Stimulated activated CD4-positive, alpha-beta T cell treated with anti-CD3 and anti-CD28 coated beads, Interleukin-1b, Interleukin-23, amount 100 ng/mL, for 1 hour (primary cell): ENCODE measurements at places on chromosomes 7 and 10.

DNA sequence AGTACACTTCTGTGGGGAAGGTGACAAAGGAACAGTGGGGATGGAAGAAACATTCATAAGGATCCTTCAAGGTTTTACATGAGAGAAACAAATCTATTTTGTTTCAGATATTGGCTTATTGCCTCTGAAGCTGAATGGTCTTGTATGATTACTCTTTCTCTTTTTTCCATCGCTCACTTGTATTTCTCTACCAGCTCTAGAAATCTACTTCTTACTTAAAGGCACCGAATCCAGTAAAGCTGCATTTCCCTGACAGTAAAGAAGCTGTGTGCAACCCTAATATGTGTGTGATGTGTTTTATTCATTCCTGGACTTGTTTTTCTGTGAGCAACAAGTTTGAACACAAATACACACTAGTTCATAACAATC, 45.2 kb upstream of the NXPH1 start:
- DNase-seq = no peak

DNA sequence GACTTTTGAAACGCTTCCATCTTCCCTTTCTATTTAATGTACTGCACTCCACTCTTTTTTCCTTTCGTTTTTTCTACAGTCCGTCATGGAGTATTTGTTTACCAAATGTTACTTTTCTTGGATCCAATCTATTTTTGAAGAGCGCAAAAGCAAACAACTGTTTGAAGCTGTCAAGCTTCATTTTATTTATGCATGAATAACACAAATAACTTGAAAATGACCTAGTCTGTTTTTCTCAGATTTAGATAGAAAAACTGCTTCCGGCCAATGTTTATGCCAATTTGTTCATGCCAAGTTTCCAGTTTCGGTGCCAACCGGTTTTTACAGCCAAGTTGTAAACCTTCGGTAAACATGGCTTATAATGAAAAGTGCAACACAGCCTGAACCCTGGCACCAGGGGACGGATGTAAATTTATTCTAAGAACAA, 150.9 kb upstream of the KLF6 start:
- DNase-seq = no peak

- no peak for DNase-seq
Measured at GRCh38 chr7:35253460-35253709, 515 bp downstream of the TBX20 start.

- no peak for DNase-seq
Measured at GRCh38 chr10:49834976-49835375, 72.9 kb upstream of the OGDHL start.
